ENCODE measurements at places on chromosomes 11 and 22. TPM values are rescaled to one million over a fixed set of nuclear protein-coding genes. Genes with fewer than 3 reads are reported as not detected.

- no peaks in the 10 kb centered on the region for H3K36me3 ChIP-seq
- DNase-seq, result no peak
- peaks cover 21% of the 10 kb centered on the region for H3K27me3 ChIP-seq
- no peak overlapping the region for H3K4me3 ChIP-seq
Observed at GRCh38 chr11:69684651-69685050, 9.5 kb upstream of the LTO1 start.

- no peaks in the 10 kb centered on the region for H3K4me1 ChIP-seq
- H3K27ac ChIP-seq, result no peak overlapping the region
- H3K4me3 ChIP-seq, result no peak overlapping the region
Observed at GRCh38 chr11:70502677-70503467, 104.5 kb downstream of the CTTN start.

DNA sequence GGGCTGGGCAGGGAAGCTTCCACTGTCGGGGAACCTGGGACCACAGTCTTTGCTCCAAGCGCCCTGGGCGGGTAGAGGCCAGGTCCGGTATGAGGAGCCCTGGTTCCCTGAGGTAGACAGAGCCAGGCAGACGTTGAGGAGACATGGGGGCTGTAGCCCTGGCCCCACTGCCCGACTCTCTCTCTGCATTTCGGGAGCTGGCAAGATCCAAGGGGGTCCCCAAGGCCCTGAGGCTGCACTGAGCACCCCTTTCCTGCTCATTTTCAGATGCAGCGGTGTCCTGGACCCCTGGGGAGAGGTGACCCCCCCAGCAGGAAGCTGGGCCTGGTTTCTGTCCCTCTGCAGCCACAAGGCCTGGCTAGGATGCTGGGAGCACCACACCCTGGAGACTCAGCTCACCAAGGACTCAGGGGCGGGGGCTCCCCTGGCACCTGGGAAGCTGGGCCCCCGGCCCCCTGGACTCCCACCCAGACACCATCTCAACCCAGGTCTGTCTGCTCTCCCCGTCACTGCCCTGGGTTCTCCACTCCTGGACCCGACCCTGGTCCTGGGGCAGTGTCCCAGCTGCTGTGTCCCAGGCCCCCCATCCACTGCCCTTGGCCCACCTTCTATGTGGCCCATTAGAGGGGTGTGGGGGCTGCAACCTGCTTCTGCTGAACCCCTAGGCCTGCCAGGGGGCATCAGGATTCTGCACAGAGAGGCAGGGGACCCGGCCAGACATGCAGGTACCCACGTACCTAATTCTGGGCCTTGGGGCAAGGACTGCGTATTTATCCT lies 15.0 kb upstream of the MUC6 start:
- no peaks in the 10 kb centered on the region for H3K27me3 ChIP-seq
- DNase-seq, result no peak
- H3K4me3 ChIP-seq, result no peak overlapping the region
- H3K4me1 ChIP-seq, result no peaks in the 10 kb centered on the region
- H3K36me3 ChIP-seq, result no peaks in the 10 kb centered on the region

DNA sequence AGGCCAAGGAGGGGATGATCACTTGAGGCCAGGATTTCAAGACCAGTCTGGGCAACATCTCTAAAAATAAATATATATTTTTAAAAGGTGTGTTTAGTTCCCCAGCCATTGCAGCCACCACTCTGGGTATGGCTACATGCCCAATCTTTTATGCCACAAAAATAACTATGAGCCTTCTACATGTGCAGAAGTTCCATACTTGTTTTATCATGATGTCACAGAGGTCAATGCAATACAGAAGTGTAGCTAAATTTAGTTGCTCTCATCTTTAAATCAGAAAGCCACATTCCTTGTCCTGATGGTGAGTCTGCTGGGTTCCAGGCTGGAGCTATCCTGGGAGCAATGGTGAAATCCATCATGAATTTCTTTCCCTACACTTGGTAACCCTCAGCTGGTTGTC lies 436.3 kb downstream of the DYNC2H1 start:
- no peaks in the 10 kb centered on the region for H3K27me3 ChIP-seq
- H3K27ac ChIP-seq, result no peak overlapping the region
- DNase-seq, result no peak
- H3K4me1 ChIP-seq, result no peaks in the 10 kb centered on the region
- H3K4me3 ChIP-seq, result no peak overlapping the region

GRCh38 chr11:72723508-72723907 lies 28.7 kb downstream of the ARAP1 start:
- H3K4me1 ChIP-seq, result peaks cover 98% of the 10 kb centered on the region
- H3K27me3 ChIP-seq, result no peaks in the 10 kb centered on the region
- DNase-seq, result no peak
- no peak overlapping the region for H3K4me3 ChIP-seq
- H3K27ac ChIP-seq, result peak overlapping the region; percentile 85
- H3K36me3 ChIP-seq, result peaks cover 54% of the 10 kb centered on the region

DNA sequence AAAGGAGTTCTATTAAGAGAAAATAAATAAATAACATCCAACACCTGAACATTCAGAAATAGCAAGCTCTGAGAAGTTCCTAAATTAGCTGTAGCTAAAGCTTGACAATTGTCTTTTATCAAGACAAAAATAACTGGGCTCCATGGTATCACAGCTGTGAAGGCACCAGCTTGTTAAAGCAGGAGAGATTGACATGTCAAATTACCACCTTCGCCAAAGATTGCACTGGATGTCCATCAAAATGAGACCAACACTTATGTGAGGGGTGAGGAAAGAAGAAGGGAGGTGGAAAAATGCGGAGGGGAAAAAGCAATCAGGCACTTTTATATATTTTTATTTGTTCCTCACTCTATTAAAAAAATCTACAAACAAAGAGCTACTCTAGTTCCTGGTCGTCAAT lies 1827.5 kb upstream of the RAG2 start:
- H3K27me3 ChIP-seq, result no peaks in the 10 kb centered on the region
- H3K4me1 ChIP-seq, result no peaks in the 10 kb centered on the region
- H3K4me3 ChIP-seq, result no peak overlapping the region
- H3K36me3 ChIP-seq, result no peaks in the 10 kb centered on the region
- no peak overlapping the region for H3K27ac ChIP-seq

- no peaks in the 10 kb centered on the region for H3K27me3 ChIP-seq
- DNase-seq, result no peak
- H3K36me3 ChIP-seq, result no peaks in the 10 kb centered on the region
- peaks cover 16% of the 10 kb centered on the region for H3K4me1 ChIP-seq
- H3K27ac ChIP-seq, result no peak overlapping the region
Observed at GRCh38 chr22:50086526-50086925, 1.3 kb upstream of the MLC1 start.

GRCh38 chr11:44308923-44309477 lies 939 bp downstream of the ALX4 start:
- peaks cover 98% of the 10 kb centered on the region for H3K27me3 ChIP-seq
- no peak for DNase-seq
- no peak overlapping the region for H3K4me3 ChIP-seq
- H3K4me1 ChIP-seq, result peaks cover 9% of the 10 kb centered on the region
- H3K27ac ChIP-seq, result no peak overlapping the region

DNA sequence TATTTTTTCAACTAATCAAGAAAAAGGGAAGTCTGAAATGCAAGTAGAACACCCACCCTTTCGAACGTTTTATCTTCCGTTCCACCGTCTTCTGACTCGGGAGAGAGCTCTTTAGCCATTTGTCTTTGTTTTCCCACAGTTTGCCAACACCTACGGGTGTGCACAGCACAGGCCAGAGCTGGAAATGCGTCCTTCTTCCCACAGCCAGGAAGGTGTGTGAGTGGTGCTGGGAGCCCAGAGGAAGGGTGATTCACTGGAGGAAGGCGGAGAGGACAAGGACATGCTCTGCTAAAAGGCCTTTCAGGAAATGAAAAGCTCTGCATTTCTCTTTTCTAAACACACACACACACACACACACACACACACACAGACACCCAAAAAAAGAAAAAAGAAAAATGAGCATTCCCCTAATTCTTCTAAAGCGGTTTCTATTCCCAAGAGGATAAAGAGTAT lies 18.5 kb downstream of the ENDOD1 start:
- peak overlapping the region; percentile 29 for H3K4me3 ChIP-seq
- H3K36me3 ChIP-seq, result no peaks in the 10 kb centered on the region
- peaks cover 19% of the 10 kb centered on the region for H3K4me1 ChIP-seq
- peak overlapping the region; percentile 71 for H3K27ac ChIP-seq
- DNase-seq, result peak; percentile 17
- no peaks in the 10 kb centered on the region for H3K27me3 ChIP-seq

TSKU gene
- polyA plus RNA-seq, result not detected

APOBEC3G gene
- 41.3 TPM for polyA plus RNA-seq

WNT11 gene
- polyA plus RNA-seq, result 0.21 TPM

SLC15A3 gene
- polyA plus RNA-seq, result 198 TPM

GRM5 gene
- polyA plus RNA-seq, result not detected

KCNE3 gene
- 29.9 TPM for polyA plus RNA-seq

All from CD14-positive monocyte (primary cell).